ENCODE measurements at places on chromosomes 7 and 10.

DNA sequence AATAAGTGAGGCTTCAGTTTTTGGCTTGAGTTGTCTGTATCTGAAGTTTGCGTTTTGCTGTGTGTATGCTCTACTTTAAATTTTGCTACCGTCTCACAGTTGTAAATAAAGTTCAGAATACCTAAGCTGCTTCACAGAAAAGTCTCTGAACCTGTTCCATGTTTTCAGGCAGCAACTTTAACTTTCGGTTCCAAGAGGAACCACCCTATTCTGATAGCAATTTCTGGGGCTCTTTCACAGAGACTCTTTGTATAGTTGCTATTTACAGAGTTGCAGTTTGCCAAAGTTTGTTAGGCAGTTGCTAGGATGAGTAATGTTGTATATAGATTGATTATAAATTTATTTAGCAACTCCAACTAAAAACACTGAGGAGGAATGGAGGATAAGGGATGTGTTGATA lies 5.7 kb downstream of the FAM221A start:
- DNase-seq = no peak

DNA sequence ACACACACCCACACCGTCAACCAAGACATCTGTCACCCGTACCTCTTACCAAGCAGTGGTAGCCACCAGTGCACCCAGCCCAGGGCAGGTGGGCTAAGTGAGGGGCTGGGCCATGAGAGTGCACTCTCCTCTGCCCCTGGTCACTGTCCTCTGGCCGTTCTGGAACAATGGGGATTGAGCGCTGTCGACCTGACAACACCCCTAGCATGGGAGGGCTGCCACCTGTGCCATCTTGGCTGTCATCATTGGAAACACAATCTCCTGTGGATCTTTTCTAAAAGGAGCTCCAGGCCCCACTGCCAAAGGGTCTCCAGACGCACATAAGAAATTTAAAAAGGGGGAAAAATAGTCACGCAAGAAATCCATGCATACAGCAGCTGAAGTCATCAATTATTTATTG lies 80.1 kb downstream of the CTBP2 start:
- DNase-seq = no peak

DNA sequence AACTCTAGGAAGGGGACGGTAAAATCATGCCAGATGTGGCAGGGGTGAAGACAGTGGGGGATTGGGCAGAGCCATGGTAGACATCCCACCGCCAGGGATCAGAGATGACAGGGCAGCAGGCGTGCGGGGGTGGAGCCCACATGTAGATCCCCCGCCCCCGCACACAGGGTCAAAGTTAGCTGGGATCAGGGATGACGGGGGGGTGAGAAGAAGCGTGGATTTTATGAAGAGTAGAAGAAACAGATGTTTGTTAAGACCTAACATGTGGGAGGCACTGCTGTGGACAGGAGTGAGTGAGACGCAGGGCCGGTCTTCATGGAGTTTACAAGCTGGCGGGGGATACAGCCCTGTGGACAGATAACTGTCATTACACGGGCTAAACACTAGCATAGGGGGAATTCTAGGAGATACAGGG lies 154.0 kb upstream of the KLF14 start:
- DNase-seq = no peak

GRCh38 chr10:100289641-100290040 lies 3.2 kb upstream of the BLOC1S2 start:
- DNase-seq = no peak

- peak; percentile 54 for DNase-seq
Measured at GRCh38 chr7:102306916-102307677, 20.4 kb downstream of the SH2B2 start.

DNA sequence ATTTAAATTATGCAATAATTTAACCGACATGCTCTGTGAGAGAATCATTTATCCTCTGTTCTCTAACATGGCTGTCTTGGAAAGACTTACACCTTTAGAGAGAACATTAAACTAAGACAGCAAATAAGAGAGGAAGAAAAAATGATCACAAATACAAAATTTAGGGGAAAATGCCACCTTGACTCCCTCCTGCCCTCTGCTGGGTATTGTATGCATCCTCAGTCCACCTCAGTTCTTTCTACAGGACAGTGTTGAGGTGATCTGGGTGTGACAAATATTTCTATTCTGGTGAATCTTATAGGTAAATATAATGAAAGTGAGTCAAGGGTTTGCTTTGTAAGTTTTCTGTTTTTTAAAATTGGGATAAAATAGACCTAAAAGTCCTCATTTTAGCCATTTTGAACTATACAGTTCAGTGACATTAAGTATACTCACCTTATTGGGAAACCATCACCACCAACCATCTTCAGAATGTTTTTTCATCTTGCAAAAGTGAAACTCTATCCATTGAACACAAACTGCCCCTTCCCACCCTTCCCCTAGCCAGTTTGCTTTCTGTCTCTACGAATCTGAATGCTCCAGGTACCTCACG lies 61.5 kb upstream of the ELMO1 start:
- no peak for DNase-seq

GRCh38 chr10:49518982-49519578 lies 19.8 kb downstream of the ERCC6 start:
- DNase-seq = peak; percentile 40

DNA sequence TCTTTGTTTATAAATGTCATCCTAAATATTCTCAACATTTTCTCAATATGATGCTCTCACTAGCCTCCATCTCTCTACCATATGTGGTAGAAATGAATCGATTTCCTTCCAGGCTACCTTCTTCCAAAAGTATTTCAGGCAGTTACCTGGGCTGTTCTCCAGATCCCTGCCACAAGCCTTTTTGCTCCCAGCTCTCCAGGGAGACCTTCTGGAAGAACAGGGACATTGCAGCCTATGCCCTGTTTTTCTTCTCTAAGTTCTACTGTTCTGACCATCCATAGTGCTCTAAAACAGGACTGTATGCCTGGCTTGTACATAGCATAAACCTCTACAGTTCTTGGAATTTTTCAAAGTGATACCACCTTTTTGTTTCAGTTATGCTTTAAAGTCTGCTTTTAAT lies 552.8 kb downstream of the ANKRD7 start:
- DNase-seq = no peak

- no peak for DNase-seq
Measured at GRCh38 chr10:33506391-33506790, 171.9 kb upstream of the NRP1 start.

GRCh38 chr10:68179016-68179415 lies 52.9 kb downstream of the ATOH7 start:
- no peak for DNase-seq

DNA sequence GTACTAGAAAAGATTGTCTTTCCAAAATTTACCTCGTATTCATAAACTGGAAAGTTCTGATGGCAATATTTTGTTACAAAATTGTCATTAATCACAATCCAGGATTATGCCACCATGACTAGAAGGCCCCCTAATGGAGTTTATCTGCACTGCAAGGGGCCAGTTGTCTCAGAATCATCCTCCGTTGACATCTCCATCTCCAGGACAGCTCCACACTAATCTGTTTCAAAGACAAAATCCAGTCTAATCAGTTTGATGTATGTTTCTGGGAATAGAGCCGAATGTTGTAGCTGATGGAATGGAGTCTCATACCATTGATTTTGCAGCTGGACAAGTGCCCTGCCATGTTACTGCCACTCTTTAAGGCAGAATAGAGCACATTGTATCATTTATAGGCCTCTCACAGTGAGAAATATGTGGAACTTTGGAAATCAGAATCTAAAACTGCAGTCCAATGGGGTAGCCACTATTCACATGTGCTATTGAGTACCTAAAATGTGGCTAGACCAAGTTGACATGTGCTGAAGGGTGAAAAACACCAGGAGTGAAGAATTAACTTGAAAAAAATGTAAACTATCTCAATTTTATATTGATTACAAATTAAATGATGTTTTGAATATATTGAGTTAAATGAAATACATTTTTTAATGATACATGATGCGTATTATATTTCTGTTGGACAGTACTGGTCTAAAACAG lies 38.3 kb upstream of the TOMM7 start:
- DNase-seq = no peak

GRCh38 chr7:77837966-77838365 lies 39.4 kb downstream of the PHTF2 start:
- no peak for DNase-seq

- peak; percentile 68 for DNase-seq
Measured at GRCh38 chr10:43203448-43204041, 63.3 kb downstream of the RASGEF1A start.

DNA sequence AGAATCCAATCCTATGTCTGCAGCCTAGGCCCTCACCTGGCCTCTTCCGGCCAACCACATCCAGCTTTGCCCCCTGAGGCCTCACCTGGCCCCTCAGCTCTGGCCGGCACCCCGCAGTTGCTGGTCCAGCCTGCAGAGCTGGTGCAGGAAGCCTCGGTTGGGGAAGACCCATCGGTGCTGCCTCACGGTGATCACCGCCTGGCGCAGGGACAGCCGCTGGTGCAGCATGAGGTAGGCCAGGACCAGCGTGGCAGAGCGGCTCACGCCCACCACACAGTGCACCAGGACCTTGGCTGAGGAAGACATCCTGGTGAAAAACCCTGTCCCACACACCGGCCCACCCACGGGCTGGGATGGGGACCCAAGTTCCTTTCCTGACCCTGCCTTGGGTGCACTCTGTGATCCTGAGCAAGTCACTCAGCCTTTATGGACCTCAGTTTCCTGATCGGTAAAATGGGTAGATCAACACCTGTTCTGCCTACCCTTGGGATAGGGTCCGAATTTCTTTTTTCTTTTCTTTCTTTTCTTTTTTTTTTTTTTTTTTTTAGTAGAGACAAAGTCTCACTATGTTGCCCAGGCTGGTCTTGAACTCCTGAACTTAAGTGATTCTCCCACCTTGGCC lies 5.8 kb upstream of the SAMD8 start:
- DNase-seq = no peak

- no peak for DNase-seq
Measured at GRCh38 chr10:54485971-54486370, 315.1 kb downstream of the PCDH15 start.

DNA sequence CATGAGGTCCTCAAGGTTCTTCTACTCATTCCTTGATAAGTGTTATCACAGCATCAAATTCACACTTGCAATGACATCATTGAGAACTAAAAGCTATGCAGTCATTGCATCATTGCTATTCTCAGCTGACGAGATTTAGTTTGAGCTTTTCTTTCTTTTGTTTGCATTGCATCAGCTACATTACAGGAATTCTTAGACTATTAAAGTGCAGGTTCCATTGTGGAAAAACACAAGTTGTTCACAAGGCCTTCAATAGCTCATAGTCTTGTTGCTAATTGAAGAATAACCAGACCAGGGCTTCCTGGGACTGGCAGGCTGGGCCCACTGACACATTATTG lies 139.3 kb downstream of the CXCL12 start:
- no peak for DNase-seq

DNA sequence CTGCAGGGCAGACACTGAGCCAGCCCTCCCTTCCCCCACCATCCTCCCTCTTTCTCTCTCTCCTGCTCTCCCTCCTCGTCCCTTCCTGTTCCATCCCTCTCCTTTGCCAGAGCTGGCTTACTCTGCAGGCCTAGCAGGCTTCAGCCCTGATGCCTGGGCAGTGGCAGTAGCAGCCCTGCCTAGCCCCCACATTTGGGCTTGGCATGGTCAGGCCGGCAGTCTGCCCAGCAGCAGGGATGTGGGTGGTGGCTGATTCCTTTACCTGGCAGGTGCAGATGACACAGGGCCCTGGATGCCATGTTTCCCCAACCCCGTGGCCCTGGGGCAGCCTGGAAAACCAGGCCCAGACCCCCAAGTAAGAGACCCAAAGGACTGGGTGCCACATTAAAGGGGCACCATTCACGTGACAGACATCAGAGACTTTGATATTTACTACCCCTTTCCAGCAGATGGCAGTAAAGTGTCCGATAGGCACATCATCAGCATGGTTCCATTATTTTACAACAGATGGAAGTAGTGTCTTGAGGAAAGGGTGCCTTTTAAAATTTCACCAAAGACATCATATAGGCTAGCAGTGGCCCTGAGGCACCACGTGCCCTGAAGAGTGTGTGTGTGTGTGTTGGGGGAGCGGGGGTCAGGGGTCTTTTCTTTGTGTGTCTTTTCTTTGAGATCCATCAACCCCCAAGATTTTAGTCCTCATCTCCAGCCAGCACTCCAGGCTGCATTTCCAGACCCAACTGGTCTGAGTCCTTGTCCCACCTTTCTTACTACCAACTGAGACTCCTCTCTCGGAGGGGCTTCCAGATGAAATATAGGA lies 5.9 kb downstream of the KCP start:
- no peak for DNase-seq

GRCh38 chr10:114393482-114393881 lies 10.8 kb downstream of the AFAP1L2 start:
- no peak for DNase-seq

GRCh38 chr10:115947104-115947503 lies 325.9 kb downstream of the GFRA1 start:
- no peak for DNase-seq

DNA sequence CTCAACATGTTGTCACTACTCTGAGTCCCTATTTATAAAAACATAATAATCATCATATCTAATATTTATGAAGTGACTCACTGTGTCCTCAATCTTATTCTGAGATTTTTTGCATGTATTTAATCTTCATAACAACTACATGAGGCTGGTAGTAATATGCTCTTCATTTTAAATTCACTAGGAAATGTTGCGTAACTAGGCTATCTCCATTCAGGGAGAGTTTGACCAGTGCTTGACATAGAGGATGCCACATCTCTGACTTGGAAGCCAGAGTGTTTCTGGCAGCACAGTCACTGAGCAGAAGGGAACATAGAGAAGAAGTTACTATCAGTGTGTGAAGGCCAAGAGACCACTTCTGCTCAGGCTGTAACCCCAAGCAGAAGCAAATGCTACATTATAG lies 88.9 kb downstream of the FAM13C start:
- DNase-seq = no peak

DNA sequence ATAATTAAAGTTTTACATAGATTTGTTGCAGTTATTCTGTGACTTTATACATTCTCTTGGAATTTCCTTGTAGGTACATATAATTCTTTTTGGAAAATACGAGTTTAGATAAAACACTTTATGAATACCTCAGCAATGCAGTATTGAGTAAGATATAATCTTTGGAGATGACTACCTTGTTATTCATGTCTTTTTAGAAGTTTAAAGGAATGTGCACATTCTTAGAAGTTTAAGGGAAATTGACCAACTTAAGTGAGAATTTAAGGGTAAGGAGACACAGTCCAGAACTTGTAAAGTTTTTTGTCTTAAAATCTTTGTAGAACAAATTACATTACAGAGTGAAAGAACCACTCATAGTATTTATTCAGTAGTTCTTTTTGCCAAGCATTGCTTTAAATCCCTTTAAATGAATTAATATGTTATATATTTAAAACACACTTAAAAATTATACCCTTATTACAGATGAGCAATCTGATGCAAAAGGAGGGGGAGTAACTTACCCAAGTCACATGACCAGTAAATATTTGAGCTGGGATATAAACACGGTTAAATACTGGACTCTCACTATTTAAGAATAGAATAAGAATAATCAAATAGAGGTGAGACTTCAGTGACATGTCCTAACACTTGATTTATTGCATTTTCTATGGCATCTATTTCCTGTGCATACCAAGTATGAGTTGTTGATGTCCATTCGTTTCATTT lies 139.5 kb upstream of the FERD3L start:
- DNase-seq = no peak
